Upper lobe of left lung (tissue), 6 donors: ENCODE measurements at places on chromosomes 11 and 22. TPM values are rescaled to one million over a fixed set of nuclear protein-coding genes. Genes with fewer than 3 reads are reported as not detected.

Gene PATE4
- not detected for total RNA-seq

GRCh38 chr22:19478901-19479354 is at the start of gene UFD1:
Gene UFD1, minus strand, starts transcription at chr22:19479193. Its CDS starts 108 bp downstream, at chr22:19479085.
- peak; percentile 83 for DNase-seq
- peak within 1 kb of the TSS; percentile 98 for H3K27ac ChIP-seq
- H3K4me3 ChIP-seq: peak within 1 kb of the TSS; percentile 92
- peaks cover 18% of the 10 kb centered on the region for H3K4me1 ChIP-seq
- no peaks in the 10 kb centered on the region for H3K27me3 ChIP-seq

GRCh38 chr11:62000539-62001446 is 33.4 kb upstream of the FTH1 start:
- no peaks in the 10 kb centered on the region for H3K27me3 ChIP-seq
- H3K36me3 ChIP-seq: no peaks in the 10 kb centered on the region
- peaks cover 2% of the 10 kb centered on the region for H3K4me1 ChIP-seq
- no peak overlapping the region for H3K4me3 ChIP-seq
- no peak overlapping the region for H3K27ac ChIP-seq

Gene GPR83
- total RNA-seq: 0.78 TPM

Gene SYNGR1
- total RNA-seq: 4.7 TPM

DNA sequence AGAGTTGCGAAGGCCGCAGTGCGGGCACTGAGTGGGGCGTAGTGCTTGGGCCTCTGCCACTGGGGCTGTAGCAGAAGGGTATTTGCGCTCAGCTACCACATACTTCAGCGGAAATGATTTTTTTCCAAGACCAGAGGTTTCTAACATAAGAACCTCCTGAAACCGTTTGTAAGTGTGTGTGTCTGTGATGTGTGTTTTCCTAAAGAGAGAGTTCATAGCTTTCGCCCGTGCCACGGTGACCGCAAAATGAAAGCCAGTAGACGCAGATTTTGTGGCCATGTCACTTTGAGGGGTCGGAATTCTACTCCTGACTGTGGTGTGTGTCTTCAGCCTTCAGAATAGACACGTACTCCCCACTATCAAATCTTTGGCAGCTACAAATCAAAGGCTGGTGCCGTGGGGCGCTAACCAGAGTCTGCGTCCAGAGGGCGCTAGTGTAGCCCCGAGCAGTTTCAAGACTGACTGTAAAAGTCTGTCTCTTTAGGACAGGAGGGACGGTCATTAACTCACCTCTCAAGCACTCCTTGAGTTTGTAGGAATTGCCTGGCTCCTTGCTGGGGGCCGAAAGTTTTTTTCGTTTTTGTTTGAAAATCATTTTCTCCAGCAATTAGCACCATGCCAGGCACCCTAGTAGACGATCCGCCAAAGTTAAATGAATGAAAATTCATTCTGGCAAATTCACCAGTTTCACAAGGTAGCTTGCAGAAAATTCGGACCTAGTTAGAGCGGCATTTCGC is 2.5 kb upstream of the CALCA start:
- H3K4me3 ChIP-seq: peak overlapping the region; percentile 7
- H3K4me1 ChIP-seq: peaks cover 30% of the 10 kb centered on the region
- peaks cover 44% of the 10 kb centered on the region for H3K27me3 ChIP-seq
- no peak overlapping the region for H3K27ac ChIP-seq

DNA sequence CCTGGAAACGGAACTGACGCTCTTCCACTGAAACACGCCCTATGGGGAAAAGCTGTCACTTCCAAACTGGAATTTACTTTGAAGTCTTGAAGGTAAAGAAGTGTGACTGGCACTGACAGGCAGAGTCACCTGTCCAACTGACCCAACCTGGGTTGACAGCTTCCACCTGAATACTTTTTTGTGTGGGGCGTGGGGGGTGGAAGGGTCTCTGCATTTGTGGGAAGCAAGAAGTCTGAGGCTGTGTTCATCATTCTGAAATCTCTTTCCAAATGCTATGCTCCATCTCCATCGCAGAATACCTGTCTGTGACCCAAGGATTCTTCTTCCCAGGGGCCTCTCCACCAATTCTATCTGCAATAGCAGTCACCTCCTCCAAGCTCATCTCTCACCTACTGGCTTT is 7.8 kb downstream of the IFT27 start:
- H3K36me3 ChIP-seq: peaks cover 3% of the 10 kb centered on the region
- H3K4me1 ChIP-seq: no peaks in the 10 kb centered on the region
- H3K27ac ChIP-seq: no peak overlapping the region
- no peaks in the 10 kb centered on the region for H3K27me3 ChIP-seq

DNA sequence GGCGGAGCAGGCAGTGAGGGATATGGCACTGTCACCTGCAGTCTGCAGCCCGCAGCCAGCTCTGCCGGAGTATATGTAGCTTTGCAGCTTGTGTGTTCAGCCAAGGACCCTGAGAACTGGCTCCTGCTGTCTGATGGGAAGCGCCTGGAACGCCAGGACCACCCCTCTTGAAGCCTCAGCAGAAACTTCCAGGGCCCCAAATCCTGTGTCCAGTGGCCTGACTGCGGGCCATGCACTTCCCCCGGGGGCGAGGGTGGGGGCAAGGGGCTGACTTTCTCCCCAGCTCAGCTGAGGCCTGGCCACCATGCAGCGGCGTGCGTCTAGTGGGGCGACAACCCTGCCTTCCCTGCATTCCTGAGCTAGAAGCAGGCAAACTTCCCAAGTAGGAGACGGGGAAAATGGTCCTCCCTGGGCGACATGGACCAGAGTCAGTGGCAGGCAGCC is 32.3 kb downstream of the PISD start:
- peak overlapping the region; percentile 98 for H3K27ac ChIP-seq
- H3K36me3 ChIP-seq: no peaks in the 10 kb centered on the region
- H3K27me3 ChIP-seq: no peaks in the 10 kb centered on the region

DNA sequence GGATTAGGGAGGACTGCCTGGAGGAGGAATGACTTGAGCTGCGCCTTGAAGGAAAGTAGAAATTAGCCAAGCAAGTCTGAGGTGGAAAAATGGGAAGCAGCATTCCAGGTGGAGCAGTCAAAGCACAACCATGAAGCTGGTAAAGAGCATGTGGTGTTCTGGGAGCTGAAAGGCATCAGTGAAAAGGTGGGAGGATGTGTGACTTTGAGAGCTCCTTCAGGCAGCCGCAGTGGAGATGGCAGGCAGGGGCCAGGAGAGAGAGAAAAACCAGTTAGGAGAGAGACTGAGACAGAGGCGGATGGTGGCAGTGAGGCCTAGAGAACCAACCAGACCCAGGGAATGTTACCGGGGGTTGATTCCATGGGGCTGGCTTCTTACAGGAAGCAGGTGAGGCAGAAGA is 393.4 kb downstream of the MIAT start:
- no peaks in the 10 kb centered on the region for H3K4me1 ChIP-seq
- no peaks in the 10 kb centered on the region for H3K36me3 ChIP-seq
- no peak overlapping the region for H3K4me3 ChIP-seq
- no peaks in the 10 kb centered on the region for H3K27me3 ChIP-seq

GRCh38 chr11:57294225-57295131 is 30.3 kb downstream of the TNKS1BP1 start:
- no peak overlapping the region for H3K4me3 ChIP-seq
- H3K36me3 ChIP-seq: peaks cover 15% of the 10 kb centered on the region
- H3K4me1 ChIP-seq: peaks cover 30% of the 10 kb centered on the region

Gene NLRP6
- 7.3 TPM for total RNA-seq

DNA sequence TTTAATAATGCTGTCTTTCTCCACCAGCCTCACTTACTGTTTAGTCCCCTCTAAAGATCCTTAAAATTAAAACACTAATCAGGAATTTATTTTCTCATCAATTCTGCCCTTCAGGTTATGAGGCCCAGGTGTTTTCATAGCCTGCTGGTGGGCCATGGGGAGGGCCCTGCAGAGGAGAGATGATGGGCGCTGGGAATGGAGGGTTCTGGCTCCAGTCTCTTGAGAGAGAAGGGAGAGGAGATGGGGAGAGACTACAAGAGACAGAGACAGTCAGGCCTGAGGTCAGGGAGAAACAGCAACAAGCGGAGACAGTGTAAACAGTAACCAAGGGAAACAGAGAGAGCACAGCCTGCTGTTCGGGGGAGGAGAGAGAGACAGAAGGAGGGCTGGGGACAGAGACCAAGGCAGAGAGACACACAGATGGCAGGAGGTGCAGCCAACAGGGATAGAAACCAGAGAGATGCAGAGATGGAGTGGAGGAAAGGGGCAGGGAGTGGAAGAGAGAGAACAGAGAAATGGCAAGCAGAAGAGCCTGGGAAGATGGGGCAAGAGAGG is 187.3 kb upstream of the SYT13 start:
- no peaks in the 10 kb centered on the region for H3K36me3 ChIP-seq
- H3K4me1 ChIP-seq: no peaks in the 10 kb centered on the region
- DNase-seq: no peak
- no peak overlapping the region for H3K27ac ChIP-seq
- H3K4me3 ChIP-seq: no peak overlapping the region
